Activated T-helper 1 cell treated with anti-CD3 and anti-CD28 coated beads, Interleukin-2, amount 50 U/mL, for 16 hours (primary cell): ENCODE measurements at places on chromosomes 4 and X.
A peak's percentile ranks its signal among the peaks of the same experiment; 100 is the strongest.

- DNase-seq = no peak
Measured at GRCh38 chr4:152079543-152080293, 318.9 kb upstream of the GATB start.

DNA sequence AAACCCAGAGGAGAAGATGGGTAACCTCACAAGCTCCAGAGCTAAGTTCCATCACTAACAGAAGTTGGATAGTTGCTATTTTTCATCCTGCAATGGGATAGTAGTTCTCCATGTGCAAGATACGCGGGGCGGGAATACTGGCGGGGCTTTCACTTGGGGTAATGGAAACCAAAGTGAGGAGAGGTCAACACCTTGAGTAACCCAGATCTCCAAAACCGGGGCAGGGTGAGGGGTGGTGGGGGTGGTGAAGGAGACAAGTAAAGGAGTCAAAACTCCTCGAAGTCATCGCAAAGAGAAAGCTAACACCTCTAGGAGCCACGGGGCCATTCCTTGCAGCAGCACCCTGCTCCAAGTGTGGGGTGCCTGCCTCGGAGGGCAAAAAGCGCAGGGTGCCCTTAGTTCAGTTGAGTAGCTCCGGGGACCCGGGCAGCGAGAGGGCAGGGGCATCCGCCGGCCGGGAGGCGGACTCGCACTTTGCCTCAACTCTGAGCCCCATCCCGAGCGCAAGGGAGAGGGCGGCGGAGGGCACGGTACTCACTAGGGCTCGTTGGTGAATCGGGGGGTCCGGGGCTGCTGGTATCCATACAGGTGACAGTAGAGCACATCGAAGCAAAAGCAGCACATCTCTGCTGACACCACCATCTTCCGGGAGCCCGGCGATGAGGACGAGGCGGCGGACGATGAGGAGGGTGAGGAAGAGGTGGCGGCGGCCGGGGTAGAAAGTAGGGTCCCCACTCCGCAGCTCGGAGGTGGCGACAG lies 645 bp downstream of the AMMECR1 start:
- peak; percentile 6 for DNase-seq

DNA sequence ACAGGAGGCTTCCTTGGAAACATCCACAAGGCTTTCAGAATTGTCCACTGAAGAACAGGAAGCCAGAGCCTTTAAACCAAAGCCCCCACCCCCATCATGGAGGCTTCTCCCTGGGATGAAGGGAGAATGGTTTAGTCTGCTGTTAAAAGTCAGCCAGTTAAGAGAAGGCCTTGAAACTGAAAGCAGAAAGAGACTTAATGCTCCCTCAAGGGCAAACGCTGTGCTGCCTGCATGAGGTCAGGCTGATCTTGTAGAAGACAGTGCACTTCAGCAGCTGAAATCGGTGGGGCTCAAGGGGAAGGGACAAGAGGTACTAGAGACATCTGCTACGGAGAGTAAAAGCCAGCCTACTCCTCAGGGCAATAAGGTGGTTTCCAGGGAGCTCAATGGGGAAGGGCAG lies 69.0 kb downstream of the HPRT1 start:
- no peak for DNase-seq

DNA sequence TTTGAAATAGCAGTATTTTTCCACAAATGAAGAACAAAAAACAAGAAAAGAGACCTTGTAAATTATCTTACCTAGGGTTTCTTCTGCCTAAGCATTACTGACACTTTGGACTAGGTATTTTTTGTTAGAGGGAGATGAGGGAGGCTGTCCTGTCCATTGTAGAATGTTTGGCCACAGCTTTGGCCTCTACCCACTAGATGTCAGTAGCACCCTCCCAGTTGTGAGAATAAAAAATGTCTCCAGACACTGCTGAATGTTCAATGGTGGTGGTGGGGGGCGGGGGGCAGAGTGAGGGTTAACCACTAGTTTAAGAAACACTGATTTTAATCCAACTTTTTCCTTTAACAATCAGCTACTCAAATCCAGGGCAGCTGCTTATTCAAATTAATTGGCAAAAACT lies 25.8 kb downstream of the OTUD4 start:
- DNase-seq = no peak

- no peak for DNase-seq
Measured at GRCh38 chrX:143634309-143634662, 1.6 kb downstream of the SLITRK4 start.

GRCh38 chr4:144788469-144788868 lies 142.5 kb downstream of the HHIP start:
- DNase-seq = no peak

- no peak for DNase-seq
Measured at GRCh38 chr4:122548452-122548851, 72.4 kb downstream of the IL21 start.

GRCh38 chrX:100747703-100748102 lies 15.8 kb upstream of the SYTL4 start:
- DNase-seq = no peak

DNA sequence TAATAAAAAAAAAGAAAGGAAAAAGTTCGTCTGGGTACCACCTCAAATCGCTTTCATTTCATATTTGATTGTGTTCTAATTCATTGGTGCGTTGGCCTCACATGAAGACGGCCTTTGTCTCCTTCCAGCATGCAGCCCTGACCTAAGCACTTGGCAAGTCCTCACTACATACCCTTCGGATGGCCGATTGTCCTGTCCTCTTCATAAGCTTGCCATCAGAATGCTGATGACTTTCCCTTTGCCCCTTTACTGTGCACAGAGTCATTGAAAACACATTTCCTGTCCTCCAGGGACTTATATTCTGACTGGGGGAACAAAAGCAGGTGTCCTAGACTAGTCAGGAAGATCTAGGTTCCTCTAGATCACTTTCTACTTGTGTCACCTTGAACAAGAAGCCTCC lies 43.0 kb downstream of the RTL5 start:
- no peak for DNase-seq

DNA sequence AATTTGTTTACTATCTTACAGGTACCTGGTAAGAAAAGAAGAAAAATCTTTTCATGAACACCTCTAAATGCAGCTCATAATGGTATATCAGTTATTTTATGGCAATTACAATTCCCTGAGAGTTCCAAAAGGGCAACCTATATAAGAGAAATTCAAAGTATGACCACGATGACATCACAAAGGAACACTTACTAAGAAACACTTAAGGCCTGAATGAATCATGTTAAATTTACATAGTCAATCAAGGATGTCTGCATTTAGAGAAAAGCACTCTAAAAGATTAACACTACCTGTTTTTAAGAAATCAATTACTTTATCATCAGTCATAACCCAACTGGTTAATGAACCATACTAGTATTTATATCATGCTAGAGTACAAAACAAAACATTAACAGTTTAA lies 63.9 kb downstream of the LCORL start:
- no peak for DNase-seq

GRCh38 chr4:74109870-74110605 lies 11.0 kb upstream of the CXCL2 start:
- no peak for DNase-seq

DNA sequence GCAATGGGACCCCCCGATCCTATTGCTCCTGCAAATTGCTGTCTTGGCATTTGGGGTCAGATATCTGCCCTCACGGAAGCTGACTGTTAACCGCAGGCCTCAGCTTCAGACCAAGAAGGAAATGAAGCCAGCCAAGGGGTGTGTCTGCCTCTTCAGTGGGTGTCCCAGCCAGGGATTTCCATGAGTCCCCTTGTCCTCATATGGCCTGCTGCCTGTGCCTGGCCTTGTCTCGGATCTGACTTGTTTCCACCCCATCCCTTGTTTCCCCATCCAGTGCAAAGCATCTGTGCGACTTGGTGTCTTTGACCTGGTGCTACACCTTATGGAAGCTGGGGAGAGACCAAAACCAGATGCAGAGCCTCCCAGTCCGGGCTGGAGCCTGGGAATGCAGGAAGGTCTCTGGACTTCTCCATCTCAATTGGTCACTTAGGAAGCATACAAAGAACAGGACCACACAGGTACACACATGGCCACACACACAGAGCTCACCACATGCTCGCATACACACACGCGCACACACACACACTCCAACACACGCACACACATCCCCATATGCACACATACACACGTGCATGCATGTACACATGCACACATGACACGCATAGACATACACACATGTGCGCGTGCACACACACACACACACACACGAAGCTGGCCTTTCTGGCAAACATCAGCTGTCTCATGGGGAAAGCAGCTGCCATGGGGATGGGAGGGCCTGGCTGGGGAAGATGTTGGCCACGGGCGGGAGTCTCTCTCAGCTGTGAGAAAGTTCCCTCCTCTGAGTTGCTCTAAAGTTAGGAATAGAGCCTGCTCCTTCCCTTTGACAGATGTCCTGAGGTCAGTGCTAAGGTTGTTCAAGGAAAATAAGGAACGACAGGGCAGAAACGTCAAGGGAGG lies 65.5 kb downstream of the CRMP1 start:
- no peak for DNase-seq

DNA sequence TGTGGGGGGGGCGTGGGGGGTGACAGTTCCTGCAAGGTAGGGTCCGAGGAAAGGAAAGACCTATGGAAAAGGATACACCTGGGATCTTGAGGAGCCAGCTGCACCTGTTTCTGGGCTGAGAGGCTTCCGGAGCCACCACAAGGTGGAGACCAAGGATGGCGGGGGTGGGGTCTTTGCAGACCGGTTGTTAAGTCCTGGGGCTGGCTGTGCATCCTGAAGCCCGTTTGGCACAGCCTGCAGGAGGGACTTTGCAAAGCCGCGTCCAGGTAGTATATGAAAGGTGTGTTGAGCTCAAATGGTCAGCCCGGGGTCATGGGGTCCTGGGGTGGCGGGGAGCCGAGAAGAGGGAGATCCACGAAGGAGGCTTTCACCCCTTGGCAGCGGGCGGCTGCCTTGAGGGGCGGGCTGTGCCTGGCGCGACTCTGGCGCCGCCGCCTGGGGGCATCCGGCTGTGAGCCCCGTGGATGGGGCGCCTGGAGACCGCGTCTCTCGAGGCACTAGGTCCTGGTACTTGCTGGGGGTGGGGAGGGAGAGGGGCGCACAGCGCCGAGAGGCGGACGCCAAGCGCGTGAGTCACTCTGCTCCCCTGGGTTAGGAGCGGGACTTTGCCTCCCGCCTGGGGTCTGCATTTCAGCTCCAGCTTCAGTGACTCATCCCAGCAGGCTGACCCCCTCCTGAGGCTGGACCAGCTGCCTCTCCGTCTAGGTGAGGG lies 58.2 kb upstream of the DYNLT3 start:
- DNase-seq = no peak
